Activated T-helper 1 cell treated with anti-CD3 and anti-CD28 coated beads, Interleukin-12 subunit alpha, Interleukin-12 subunit beta, Interleukin-2, Interleukin-4 antibody, amounts not matched to agents 30 ng/mL and 10 ng/mL and 1 ng/mL, durations not matched to agents 14 hours and 24 hours and 36 hours (primary cell): ENCODE measurements at places on chromosomes 1 and 21.

DNA sequence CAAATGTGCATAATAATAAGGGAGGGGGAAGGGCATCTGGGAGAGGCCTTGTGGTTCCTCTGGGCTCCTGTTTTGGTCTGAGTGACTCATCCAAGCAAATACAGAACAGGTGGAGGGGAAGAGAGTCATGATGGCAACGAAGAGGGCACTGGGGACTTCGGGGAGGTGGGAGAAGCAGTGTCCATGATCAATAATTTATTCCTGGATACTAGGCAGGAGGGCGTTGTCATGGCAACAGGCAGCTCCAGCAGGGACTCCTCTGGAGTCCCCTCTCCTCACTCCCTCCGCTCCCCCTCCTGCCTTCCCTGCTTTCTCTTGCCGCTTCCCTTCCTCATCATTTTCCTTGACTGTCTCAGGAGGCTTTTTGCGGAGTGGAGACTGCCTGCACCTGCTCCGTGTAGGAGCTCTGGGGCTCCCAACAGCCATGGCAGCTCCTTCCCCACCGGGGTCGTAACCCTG lies 12.3 kb upstream of the NFASC start:
- no peak for DNase-seq

DNA sequence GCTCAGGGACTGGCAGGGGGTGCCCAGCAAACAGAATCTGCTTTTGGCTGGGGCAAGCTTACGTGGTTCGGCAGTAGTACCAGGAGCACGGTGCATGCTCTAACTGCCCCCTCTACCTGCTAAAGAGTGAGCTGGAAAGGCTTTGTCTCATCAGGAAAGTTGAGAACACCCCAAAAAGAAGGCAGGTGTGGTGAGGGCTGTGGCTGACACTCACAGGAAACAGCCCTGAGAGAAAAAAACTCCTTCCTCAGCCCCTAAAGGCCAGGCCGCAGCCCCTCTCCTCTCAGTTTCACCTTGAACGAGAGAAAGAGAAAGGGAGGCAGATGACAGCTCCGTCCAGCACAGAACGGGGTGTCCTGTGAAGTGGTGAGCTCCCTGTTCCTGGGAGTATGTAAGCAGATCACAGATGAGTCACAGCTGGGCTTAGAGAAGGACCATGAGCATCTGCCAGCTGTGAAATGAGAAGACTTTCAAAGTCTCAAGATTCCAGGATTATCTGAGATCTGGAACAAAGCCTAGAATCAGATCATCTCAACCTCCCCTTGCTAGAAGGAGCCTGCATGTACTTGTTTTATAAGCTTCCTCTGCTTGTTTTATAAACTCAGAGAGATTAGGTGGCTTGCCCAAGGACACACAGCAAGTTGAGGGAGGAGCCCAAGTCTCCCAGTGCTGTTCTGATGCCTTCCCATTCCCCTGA lies 13.4 kb downstream of the LAPTM5 start:
- DNase-seq, result peak; percentile 56

DNA sequence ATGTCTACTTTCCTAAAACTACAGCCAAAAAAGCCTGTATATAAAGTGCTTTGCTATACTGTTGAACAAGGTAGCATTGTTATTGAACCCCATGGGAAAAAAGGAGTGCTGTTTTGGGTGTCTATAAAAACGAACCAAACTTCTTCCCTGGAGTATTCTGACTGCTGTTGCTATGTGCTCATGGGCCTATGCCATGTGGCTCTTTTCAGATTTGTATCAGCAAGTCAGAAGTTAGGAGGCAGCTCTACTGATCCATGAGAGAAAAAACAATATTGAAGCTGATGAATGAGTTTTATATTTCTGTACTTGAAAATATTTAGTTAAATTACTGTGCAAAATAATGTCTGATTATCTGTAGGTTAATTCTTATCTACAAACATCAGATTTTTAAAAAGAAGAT lies 66.5 kb downstream of the ADGRL2 start:
- no peak for DNase-seq

GRCh38 chr1:111747282-111747734 lies 8.1 kb upstream of the INKA2 start:
- DNase-seq, result peak; percentile 70

DNA sequence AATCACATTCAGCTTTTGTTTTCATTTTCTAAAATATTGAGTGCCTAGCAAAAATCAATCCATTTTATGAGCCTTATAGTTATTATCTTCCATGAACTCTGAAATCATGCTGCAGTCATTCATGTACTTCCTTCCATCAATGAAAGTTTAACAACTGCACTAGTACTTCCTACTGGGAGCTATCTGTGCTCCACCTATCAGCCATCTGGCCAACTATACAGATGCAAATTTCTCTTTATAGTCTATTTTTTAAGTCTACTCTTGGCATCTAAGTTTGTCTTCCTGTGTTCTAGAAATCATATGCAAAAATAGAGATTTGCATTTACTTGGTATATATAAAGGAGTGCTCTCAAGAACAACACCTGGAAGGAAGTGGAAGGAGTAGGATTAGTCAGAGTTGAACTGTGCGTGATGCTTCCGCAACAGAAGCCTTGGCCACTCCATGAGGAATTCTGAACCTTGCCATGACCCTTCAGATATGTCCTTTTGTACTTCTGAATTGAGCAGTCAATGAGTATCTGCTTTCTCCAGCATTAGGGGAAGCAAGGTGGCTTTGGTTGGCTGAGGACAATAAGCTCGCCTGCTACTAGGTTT lies 403.2 kb upstream of the ADAMTS5 start:
- DNase-seq, result no peak

- DNase-seq, result no peak
These were observed 39.4 kb downstream of the LTN1 start for GRCh38 chr21:28953247-28953646.

GRCh38 chr1:60146884-60147283 lies 73.3 kb upstream of the C1orf87 start:
- DNase-seq, result no peak

DNA sequence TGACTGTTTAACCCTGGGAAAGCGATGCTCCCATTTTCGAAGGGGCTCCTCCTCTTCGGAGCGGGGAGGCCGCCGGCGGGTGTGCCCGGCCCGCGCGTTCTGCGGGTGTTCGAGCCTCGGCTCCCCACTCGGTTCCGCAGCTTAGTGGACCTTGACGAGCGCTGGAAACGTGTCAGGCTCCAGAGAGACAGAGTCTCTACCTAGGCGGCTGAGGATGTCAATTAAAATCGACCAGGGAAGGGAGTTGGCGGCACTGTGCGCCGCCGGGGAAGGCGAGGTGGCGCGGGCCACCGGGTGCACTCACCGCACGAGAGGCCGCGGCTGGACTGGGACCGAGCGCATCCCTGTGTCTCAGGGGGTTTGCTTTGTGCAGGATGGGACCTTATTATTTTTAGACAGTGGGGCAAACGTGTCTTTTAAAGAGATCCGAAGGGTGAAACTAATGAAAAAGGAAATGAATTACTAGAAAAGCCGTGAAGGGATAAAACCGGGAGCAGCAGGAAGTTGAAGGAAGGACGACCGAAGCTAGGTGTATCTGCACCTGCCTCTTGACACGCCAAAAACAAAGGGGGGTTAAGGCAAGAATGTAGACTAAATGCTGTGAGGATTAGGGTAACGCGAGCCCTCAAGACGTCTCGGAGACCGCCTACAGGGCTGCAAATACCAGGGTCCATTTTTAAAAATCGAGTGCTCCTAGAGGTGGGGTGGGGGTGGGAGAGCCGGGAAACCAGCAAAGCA lies 5.6 kb downstream of the LHX4 start:
- DNase-seq, result no peak
